Upper lobe of left lung (tissue), 6 donors: ENCODE measurements at places on chromosomes 7 and 10. TPM values are rescaled to one million over a fixed set of nuclear protein-coding genes. Genes with fewer than 3 reads are reported as not detected.
A peak's percentile ranks its signal among the peaks of the same experiment; 100 is the strongest.

DNA sequence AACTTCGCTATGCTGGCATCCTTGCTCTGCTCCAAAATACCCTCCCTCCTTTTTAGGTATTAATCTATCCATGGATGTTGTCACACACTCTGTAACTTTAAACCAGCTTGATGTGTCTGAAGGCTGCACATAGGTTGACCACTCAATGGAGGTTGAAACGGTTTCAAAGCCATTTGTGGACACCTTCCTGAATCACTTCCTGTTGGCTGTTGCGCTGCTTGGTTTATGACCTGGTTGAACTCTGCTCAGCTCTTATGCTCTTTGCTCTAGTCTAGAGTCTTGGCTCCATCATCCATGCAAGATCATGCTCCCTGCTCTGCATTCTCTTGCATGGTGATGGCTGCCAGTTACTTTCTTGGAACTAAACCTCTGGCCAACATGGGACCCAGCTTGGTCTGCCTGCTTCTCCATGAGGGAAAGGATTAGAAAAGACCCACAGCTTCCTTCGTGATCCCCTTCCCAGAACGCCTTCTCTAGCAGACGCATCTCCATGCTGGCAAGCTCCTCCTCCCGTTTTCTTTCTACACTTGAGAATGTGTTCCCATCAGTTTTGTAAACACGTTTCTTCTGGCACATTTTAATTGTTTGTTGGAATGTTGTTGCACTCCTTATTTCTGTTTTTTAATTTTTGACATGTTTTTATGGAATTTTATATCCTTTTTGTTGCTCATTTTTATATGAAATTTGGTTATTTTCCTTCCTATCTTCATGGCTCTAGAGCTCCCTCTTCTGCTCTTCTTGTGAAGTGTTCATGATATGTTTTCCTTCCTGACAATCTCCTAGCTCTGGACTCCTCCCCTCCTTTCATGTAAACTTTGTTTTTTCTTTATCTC lies 149.8 kb downstream of the XPNPEP1 start:
- H3K27ac ChIP-seq: no peak overlapping the region
- H3K4me1 ChIP-seq: no peaks in the 10 kb centered on the region

- H3K27me3 ChIP-seq: no peaks in the 10 kb centered on the region
- no peak overlapping the region for H3K27ac ChIP-seq
- H3K4me3 ChIP-seq: no peak overlapping the region
- DNase-seq: no peak
These were observed 50.2 kb downstream of the TFAM start for GRCh38 chr10:58435297-58435985.

- no peaks in the 10 kb centered on the region for H3K27me3 ChIP-seq
- H3K4me1 ChIP-seq: no peaks in the 10 kb centered on the region
- DNase-seq: no peak
- H3K36me3 ChIP-seq: no peaks in the 10 kb centered on the region
These were observed 369.0 kb downstream of the MAGI2 start for GRCh38 chr7:79084423-79084822.

- no peak overlapping the region for H3K27ac ChIP-seq
- no peak overlapping the region for H3K4me3 ChIP-seq
- no peaks in the 10 kb centered on the region for H3K27me3 ChIP-seq
These were observed 72.5 kb upstream of the EGFR start for GRCh38 chr7:54946271-54946670.

DNA sequence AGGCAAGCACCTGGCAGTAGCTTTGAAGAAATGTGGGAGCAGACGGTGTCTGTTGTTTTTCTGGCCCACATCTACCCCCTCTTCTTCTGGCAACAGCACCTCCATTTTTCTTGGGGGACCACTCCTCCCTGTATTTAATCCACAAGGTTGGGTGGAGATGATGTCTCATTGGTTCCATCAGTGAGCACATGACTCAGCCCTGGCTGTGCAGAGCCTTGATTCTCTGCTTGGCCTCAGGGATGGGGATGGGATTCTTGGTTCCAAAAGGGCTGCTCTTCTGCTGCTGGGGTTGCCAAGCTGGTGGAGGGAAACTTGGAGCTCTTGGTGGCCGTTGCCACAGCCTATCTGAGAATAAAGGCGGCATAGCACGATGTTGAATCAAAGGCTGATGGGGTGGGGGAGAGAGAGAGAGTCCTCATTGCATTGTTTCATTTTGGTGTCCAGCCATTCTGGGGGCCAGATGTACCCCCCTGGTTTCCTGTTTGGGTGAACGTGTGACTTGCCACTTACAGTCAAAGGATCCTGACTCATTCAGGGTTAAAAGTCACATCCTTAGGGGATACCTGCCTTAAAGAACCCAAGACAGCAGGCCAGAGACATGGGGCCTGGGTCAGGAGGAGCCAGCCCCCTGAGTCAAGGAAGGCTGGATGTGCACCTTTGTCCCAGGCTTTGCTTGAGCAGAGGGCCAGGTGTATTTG lies 25.9 kb downstream of the GRK5 start:
- H3K36me3 ChIP-seq: no peaks in the 10 kb centered on the region
- peaks cover 51% of the 10 kb centered on the region for H3K4me1 ChIP-seq
- no peak for DNase-seq

DNA sequence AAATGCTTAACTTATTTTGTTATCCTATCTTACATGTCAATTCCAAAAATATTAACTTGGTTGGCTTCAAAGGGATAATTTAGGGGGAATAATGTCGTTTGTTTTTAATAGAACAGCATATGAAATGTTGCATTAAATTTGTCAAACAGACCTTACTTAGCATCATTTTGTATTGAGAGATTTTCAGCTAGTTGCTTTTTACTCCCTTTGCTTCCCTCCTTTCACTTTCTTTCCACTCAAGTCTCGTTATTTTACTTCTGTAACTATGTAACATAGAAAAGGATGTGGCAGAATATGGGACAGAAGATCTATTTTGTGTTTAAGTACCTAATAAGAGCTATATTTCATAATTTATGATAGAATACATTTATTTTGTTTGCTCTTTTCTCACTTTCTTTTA lies 2.6 kb downstream of the PHYHIPL start:
- no peak for DNase-seq
- peaks cover 4% of the 10 kb centered on the region for H3K4me1 ChIP-seq
- no peaks in the 10 kb centered on the region for H3K36me3 ChIP-seq
- no peak overlapping the region for H3K4me3 ChIP-seq
- no peaks in the 10 kb centered on the region for H3K27me3 ChIP-seq

- H3K36me3 ChIP-seq: no peaks in the 10 kb centered on the region
- no peak overlapping the region for H3K4me3 ChIP-seq
- DNase-seq: peak; percentile 81
- H3K27ac ChIP-seq: no peak overlapping the region
These were observed 78.2 kb downstream of the ELFN1 start for GRCh38 chr7:1748076-1748838.

GRCh38 chr7:121020249-121020988 lies 31.9 kb downstream of the CPED1 start:
- no peak for DNase-seq
- H3K4me3 ChIP-seq: no peak overlapping the region
- peak overlapping the region; percentile 13 for H3K27ac ChIP-seq
- no peaks in the 10 kb centered on the region for H3K27me3 ChIP-seq

DNA sequence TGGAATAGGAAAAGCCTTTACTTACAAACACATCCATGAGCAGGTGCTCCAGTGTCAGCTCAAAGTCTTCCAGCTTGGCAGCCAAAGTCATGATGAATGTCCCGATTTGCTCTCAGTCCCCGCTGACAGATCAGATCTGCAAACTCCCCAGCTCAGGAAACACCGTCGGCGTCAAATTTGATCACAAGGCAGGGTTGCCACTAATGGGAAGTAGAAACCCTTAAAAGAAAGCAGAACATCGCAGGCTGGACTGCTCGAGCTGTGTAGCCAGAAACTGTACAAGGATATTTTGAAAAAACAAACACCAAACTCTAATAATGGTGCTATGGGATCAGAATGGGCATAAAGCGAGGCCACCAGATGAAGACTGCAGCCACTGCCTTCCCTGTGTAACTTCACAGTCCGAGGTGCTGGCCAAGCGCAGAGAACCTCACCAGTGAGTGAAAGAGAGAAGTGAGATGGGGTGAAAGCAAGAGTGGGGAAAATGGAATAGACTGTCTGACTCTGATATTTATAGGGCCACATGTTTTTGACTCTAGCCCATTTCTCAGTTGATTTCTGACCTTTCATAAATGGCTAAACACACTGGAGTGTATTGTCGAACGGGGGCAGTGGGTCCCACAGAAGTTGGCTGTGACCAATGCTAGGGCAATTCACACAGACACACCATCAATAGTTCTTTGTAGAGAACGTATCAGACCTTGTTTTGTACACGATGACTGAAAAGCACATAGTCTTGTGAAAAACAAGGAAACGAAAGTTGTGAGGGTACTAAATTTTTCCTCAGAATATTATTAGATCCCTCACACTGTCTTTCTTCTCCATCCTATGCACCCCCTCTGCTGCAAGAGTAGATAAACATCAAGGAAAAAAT lies 306.2 kb downstream of the FRMD4A start:
- H3K27me3 ChIP-seq: no peaks in the 10 kb centered on the region
- H3K4me1 ChIP-seq: no peaks in the 10 kb centered on the region
- no peak for DNase-seq
- H3K4me3 ChIP-seq: no peak overlapping the region
- H3K27ac ChIP-seq: peak overlapping the region; percentile 24

Gene IFIT1B
- total RNA-seq: not detected

Gene SBDS
- total RNA-seq: 34.6 TPM

Gene HMX2
- total RNA-seq: not detected

Gene AGMO
- total RNA-seq: 0.20 TPM
